ENCODE measurements at places on chromosomes 11 and 22.

- peak; percentile 11 for DNase-seq
Observed at GRCh38 chr11:14388352-14388751, 29.4 kb upstream of the RRAS2 start.

GRCh38 chr22:49297871-49298721 lies 529.6 kb downstream of the BRD1 start:
- DNase-seq, result no peak

GRCh38 chr11:66230156-66230555 lies 38.3 kb upstream of the RAB1B start:
- DNase-seq, result peak; percentile 17

GRCh38 chr11:83865636-83866461 lies 579.7 kb upstream of the CCDC90B start:
- no peak for DNase-seq

GRCh38 chr11:124867700-124868099 lies 2.5 kb downstream of the ROBO3 start:
- DNase-seq, result peak; percentile 94

- DNase-seq, result peak; percentile 78
Observed at GRCh38 chr11:76786441-76787014, 3.4 kb downstream of the TSKU start.

- peak; percentile 58 for DNase-seq
Observed at GRCh38 chr11:65444314-65445051, 21.9 kb downstream of the NEAT1 start.

DNA sequence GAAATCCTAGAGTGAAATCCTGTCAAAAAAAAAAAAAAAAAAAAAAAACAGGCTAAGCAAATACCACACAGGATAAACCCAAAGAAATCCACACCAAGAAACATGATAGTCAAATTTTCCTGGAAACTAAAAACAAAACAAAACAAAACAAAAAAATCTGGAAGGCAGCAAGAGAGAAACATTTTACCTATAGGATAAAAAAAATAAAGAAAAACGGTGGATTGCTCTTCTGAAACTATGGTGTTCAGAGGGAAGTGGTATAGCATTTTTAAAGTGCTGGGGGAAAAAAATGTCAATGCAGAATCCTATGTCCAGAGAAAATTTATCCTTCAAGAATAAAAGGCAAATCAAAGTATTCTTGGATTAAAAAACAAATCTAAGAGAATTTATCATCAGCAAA lies 41.6 kb upstream of the CBX7 start:
- no peak for DNase-seq

DNA sequence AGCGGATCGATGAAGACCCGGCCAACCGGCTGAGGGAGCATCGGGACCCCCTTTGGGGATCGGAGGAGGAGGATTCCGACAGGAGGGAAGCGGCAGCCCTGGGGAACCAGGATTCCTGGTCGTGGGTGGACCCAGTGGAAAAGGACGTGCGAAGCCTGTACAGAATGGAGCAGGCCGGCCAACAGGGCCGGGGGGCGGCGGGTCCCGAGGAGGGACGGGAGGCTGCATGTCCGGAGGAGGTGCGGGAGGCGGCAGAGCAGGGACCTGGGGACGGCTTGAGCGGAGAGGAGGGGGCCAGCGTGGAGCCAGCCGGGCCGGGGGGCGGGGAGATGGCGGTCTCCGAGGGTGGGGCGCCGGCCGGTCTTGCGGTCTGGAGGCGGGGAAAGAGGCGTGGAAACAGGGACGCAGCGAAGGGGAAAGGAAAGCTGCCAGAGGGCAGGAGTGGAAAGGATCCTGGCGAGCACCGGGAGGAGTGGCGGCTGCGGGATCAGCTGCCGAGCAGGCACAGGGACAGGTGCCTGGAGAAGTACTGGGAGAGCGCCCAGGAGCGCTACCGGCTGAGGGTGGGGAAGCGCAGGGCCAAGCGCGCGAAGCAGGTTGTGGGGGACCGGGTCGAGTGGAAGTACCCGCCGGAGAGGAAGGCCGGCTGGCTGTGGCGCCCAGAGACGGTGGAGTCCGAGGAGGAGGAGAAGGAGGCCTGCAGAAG lies at the start of gene ANO5:
ANO5 (plus strand) TSS at position 444 of the 706 bp plus-strand sequence. CDS start 408 bp downstream, outside the sequence.
- DNase-seq, result peak; percentile 72

DNA sequence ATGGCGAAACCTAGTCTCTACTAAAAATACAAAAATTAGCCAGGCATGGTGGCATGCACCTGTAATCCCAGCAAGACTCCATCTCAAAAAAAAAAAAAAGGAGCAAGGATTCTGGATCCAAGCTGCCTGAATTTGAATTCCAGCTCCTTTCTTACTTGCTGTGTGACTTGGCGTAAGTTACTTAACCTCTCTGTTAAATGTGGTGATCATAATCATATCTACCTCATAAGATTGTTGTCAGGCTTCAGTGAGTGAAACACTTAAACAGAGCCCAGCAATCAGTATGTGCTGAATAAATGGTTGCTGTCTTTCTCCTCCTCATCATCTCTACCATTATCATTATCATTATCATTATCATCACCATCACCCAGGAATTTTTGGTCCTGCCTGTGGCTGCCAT lies 2.7 kb downstream of the MB start:
- no peak for DNase-seq

DNA sequence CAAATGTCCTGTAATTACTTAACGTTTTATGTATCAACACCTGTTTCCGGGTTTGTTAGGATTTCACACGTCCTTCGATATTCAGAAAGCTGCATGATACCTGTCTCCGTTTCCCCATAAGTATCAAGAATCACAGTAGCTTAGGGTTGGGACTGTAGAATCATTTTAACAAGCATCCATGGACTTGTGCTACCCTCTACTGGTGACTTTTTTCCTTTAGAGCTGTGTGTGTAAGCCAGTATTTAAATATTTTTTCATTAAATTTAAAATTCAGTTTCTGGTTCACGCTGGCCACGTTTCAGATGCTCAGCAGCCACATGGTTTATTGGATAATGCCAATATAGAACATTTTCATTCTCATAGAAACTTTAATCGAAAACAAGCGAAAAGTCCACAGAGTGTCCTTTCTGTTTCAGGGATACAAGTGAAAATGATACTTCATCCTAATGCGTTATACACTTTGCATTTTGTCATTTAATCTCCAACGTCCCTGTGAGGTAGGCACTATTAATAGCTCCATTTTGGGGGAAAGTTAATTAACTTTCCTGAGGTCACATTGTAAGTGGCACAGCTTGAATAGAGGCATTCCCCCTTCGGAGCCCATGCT lies 61.5 kb upstream of the SLC25A18 start:
- peak; percentile 81 for DNase-seq

- no peak for DNase-seq
Observed at GRCh38 chr11:86183694-86184093, 60.9 kb upstream of the EED start.

DNA sequence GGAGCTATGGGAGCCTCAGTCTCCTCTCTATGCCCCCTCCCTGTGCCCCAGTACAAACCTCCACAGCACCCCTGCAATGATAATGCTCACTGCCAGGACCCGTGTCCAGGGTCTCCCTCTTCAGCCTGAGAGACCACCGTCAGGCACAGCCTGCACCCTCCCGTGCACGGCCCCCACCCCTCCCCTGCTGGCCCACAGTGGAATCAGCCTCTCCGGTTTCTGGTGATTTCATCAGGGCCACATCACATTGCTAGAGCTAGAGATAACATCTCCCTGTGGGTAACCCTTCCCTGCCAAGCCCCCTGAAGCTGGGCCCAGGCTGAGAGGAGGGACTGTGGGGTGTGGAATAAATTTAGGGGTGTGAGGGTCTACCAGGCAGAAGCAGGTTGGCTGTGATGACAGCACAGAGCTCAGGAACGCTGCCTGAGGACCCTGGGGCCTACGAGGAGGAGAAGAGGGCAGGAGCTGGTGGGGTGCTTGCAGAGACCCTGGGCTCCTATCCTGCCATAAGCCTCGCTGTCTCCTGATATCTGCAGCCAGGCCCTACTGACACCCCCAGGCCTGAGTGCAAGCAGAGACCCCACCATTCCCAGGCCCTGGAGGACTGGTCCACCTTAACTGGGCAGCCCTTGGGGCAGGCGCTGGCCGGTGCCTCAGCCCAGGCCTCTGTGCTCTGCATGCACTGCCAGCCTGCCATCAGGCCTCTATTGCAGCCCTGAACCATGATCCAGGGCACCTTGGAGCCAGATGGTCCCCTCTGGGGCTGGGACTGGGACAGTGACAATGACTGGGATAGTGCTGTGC lies at the start of gene KLHDC7B:
KLHDC7B (plus strand) TSS at position 378 of the 804 bp plus-strand sequence; CDS start at position 723, 345 bp downstream.
- DNase-seq, result peak; percentile 93

DNA sequence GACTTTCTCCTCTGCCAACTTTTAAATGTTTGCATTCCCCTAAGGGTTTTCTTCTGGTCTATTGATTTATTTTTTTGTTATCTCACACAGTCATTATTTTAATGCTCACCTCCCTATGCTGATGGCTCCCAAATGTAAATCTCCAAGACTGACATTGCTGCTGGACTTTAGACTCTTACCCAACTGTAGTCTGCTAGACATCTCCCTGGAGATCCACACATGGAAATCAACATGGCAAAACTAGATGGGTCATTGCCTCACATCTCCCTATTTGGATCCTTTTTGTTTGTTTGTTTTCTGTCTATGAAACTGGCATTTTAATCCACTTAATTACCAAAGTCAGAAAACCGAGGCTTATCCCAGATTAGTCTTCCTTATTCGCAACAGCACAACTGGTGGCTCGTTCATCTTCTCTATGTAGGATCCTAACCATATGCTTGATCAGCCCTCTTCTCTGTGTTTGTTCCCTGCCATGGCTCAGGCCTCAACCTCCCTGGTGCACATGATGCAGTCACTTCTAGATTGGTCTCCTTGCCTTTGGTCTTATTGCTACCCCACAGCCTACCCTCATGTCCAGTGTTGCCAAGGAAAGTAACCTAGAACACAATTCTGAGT lies 37.3 kb downstream of the SC5D start:
- DNase-seq, result no peak

- DNase-seq, result no peak
Observed at GRCh38 chr22:17971711-17972110, 52.6 kb downstream of the MICAL3 start.

DNA sequence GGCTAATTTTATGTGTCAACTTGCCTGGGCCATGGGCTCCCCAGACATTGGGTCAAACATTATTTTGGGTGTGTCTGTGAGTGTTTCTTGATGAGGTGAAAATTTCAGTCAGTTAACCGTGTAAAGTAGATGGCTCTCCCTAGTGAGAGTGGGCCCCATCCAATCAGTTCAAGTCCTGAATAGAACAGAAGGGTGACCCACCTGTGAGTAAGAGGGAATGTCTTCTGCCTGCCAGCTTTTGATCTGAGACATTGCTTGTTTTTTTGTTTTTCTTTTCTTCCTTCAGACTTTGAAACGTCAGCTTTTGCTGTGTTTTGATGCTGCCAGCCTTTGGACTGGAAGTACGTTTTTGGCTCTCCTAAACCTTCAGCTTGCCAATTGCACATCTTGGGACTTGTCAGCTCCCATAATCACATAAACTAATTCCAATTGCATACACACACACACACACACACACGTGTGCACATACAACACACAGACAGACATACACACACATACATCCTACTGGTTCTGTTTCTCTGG lies 300.1 kb downstream of the CNTN5 start:
- DNase-seq, result no peak

- peak; percentile 49 for DNase-seq
Observed at GRCh38 chr11:17506314-17506713, 29.7 kb upstream of the ABCC8 start.

DNA sequence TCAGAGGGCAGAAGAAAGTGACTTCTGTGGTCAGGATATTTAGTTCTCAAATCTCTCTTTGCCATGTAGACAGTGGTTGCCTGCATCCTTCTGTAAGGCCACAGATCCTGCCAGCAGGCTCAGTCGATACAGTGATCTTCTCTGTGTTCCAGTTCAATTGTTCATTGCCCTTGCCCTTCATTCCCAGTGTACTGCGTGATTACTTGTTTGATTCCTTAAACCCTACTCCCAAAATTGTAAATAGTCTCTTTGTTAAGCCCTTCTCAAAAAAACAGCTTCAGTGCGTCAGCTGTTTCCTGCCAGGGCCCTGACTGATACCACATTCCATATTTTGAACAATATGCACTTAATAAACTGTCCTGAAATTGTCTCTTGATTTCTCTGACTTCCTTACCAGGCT lies 9.3 kb upstream of the TYR start:
- DNase-seq, result no peak

GRCh38 chr22:30892286-30892685 lies 76.3 kb downstream of the MORC2 start:
- peak; percentile 17 for DNase-seq

DNA sequence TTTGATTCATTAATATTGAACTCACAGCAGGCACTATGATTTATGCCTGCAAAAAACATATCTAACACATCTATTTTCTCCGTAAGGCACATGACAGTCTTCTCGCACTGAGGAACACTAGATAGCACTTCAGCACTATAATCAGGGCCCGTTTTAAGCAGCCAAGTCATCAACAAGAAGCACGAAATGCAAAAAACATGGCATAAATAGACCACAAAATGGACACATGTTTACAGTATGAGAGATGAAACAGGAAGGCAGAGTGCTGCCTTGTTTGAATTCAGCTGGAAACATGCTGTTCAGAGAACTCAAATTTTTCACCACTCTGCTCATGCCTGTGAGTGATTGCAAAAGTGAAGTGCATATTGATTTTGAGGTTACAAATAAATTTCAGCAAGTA lies 205.8 kb upstream of the PDGFD start:
- DNase-seq, result no peak

- no peak for DNase-seq
Observed at GRCh38 chr22:46173152-46173551, 22.8 kb downstream of the PPARA start.

GRCh38 chr11:116901964-116902688 lies 64.7 kb upstream of the APOA1 start:
- DNase-seq, result no peak

GRCh38 chr11:128825050-128825784 lies 41.9 kb downstream of the KCNJ1 start:
- no peak for DNase-seq

GRCh38 chr11:23124249-23124648 lies 264.0 kb upstream of the CCDC179 start:
- no peak for DNase-seq

- DNase-seq, result no peak
Observed at GRCh38 chr11:134866215-134866614, 454.2 kb upstream of the B3GAT1 start.

DNA sequence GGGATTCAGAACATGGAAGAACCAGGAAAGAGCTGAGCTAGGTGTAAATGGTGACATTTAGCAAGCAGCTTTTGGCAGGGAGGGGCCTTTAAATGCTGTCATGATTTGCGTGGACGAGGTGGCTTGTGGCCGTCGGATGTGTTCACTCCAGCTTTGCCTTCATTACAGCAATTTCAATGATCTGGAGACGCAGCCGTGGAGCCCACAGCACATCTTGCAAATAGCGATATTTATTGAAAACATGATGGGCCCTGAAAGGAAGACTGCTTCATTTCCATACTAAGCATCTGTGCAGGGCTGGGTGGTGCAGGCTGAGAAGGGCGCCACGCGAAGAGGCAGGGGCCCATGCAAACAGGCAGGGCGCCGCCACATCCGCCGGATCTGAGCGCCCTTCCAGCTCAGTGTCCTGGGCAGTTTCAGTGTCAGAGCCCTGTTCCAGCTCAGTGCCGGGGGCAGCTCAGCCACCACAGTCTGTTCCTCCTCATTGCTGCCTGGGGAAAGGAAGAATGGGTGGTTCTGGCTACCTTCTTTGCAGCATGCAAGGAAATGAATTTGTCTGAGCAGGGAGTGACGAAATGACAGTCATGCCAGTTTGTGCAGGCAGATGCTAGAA lies 111.1 kb upstream of the TTC12 start:
- no peak for DNase-seq

All from osteoblast (primary cell).